ENCODE measurements at places on chromosomes 3 and 15.

- no peak for DNase-seq
Measured at GRCh38 chr3:123396171-123397049, 52.5 kb downstream of the ADCY5 start.

GRCh38 chr15:74337607-74338211, 29.7 kb downstream of the CYP11A1 start:
- DNase-seq: no peak

GRCh38 chr3:129318921-129319320, 40.3 kb downstream of the HMCES start:
- DNase-seq: no peak

DNA sequence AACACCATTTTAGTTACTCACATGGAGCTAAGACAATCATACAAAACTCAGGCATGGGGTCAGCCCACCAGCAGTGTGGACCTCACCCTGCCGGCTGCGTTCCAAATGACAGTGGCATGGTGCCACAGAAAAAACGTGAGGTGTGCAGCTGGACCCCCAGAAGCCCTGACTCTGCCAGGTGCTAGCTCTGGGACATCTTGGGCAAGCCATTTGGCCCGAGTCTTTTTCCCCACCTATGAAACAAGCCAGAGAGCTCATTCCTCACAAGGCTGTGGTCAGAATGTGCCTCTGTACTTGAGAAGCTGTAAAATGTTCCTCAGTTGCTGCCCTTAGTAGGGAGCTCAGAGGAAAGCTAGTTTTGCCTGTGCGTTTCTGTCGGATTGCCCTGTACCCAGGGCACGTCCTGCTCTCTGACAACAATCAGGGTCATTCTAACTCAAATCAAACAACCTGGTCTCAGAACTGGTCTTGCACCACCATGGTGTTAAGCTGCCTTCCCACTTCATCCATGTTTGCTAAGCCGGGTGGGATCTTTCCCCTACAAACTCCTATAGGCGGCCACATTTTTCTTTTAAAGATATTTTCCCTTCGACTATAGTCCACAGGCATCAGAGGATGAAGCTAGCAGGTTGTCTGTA, 44.9 kb downstream of the LIPC start:
- DNase-seq: peak; percentile 17

All from NCI-H1092 treated with DMSO at 0.1 percent for 48 hours (cell line).